ENCODE measurements at places on chromosomes 3 and 15.

GRCh38 chr15:76426941-76427340 is 90.4 kb downstream of the ISL2 start:
- no peak for DNase-seq

DNA sequence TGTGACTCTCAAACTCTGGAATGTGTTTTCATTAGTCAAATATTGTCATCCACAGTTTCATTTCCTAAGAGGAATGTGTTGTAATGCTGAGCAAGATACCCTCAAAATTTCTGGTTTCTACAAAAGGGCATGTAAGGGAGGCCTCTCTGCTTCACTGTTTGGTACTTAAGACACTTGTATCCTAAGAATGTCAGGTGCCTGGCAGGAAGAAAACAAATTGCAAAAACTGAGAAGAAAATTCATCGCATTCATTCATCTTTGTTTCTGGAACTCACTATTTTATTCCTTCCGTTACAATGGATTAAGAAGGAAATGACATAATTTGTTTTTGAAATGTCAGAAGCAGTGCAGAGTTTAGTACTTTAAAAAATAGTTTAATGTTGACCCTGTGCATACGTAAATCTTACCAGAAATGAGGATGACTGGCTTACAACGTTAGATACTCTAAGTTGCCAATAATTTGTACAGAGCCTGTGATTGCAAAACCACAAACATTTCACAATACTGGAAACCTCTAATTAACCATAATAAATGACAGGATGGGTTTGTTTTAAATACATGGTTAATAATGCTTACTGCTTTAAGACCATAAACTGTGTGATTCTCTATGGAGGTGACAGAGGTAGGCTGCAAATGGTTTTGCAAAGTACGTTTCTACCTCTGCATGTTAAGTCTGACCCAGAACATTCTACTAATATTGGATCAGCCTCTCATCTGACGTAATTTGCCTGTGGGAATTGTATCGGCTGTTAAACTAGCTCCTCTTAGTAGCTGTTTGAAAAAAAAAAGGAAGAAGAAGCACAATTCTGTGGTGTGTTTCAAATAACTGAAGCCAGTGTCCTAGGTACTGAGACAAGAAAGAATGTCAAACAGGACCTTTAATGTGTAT is 477.8 kb downstream of the RBMS3 start:
- DNase-seq, result no peak

- no peak for DNase-seq
Observed at GRCh38 chr15:85710340-85710842, 84.3 kb downstream of the KLHL25 start.

- DNase-seq, result no peak
Observed at GRCh38 chr3:23094890-23095462, 108.2 kb upstream of the UBE2E2 start.

GRCh38 chr3:134384963-134385362 is 10.7 kb upstream of the AMOTL2 start:
- no peak for DNase-seq

DNA sequence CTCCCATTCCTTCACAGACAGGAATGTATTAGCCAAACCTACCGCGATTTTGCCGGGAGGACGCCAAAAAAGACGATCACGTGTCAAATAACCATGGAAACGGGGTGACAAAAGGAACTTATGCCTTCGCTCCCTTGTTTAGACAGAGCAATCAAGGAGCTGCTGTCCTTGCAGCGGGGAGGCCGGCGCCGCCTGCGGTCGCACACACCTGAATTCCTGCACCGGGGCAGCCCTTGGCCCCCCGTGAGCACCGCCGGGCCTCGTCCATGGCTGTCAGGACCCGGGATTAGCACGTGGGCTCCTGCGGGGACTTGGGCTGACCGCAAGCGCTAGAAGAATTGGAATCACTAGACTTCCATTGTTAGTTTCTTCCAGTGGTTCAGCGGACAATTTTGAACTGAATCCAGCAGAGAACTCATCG is 193.1 kb downstream of the SHQ1 start:
- DNase-seq, result no peak

DNA sequence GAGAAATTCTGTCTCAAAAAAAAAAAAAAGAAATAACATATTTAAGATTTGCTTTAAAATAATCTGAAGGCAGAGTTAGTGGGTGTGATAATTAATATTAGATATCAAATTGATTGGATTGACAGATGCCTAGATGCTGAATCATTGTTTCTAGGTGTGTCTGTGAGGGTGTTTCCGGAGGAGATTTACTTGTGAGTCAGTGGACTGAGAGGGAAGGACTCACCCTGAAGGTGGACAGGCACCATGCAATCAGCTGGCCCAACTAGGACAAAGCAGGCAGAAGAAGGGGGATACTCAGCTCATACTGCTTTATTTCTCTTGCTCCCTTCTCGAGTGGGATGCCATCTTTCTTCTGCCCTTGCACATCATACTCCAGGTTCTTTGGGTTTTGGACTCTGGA is 16.7 kb upstream of the RPL24 start:
- no peak for DNase-seq

- no peak for DNase-seq
Observed at GRCh38 chr15:92714077-92714476, 58.5 kb upstream of the FAM174B start.

DNA sequence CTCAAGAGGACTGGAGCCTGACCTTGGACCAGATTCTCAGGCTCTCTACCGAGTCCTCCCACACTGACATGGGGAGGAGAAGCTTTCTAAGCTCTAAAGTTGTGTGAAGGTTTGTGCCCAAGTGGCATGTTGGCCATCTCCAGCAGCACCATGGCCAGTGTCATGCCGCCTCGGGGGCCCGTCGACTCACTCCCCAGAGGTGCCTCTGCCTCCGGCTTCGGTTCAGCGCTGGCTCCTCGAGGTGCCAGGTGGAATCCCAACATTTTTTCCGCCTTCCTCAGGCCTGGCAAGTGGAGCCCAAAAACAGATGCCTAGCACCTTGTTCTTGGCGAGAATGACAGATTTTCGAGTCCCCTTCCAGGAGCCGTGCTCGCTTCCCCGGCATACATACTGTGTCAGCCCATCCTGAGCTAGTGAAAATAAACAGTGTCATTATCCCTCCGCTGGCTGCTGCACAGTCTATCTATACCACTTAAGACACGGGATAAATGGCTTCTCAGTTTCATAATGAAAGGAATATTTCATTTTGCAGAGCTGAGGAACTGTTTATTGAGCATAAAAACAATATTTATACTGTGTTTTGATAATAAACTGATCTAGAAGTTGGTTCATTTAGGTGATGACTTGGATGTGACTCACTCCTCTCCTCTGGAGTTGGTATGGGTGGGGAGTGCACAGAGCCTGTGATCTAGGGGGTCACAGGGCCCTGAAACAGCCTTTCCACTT is 328.5 kb upstream of the TLE3 start:
- no peak for DNase-seq

DNA sequence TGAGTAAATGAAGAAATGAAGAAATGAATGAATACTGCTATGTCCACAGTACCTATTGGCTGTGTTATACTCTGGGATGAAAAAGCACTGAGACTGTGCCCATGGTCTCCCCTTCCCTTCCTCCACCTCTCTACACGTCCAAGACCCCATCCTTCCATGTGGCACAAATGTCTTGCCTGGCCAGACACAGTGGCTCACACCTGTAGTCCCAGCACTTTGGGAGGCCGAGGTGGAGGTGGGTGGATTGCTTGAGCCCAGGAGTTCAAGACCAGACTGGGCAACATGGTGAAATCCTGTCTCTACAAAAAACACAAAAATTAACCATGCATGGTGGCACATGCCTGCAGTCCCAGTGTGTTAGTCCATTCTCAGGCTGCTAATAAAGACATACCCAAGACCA is 200.1 kb downstream of the FAM43A start:
- no peak for DNase-seq

DNA sequence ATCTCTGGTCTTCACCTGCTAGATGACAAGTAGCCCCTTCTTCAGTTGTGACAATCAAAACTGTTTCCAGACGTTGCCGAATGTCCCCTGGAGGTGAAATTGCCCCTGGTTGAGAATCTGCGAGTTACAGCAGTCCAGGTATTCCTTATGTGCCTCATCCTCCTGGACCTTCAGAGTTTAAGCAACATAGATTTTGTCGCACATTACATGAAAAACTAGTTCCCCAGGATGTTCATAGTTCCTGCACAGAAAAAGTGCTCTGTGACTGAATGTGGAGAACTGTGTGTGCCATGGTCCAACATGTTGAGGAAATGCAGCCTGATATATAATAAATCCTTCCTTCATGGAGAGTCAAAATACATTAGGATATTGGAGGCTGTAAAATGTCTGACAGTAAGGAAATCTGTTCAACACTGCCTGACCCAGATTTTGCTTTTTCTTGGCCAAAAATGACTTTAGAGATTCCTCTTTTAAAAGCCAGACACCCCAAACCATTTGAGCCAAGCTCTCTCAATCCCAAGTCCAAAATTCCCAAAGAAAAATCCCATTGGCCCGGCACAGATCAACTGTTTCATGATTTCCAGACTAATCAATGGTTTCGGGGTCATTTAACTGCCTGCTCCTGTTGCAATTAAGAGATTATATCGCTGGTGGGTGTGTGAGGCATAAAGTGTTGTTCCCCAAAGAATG is 20.4 kb upstream of the SHC4 start:
- no peak for DNase-seq

DNA sequence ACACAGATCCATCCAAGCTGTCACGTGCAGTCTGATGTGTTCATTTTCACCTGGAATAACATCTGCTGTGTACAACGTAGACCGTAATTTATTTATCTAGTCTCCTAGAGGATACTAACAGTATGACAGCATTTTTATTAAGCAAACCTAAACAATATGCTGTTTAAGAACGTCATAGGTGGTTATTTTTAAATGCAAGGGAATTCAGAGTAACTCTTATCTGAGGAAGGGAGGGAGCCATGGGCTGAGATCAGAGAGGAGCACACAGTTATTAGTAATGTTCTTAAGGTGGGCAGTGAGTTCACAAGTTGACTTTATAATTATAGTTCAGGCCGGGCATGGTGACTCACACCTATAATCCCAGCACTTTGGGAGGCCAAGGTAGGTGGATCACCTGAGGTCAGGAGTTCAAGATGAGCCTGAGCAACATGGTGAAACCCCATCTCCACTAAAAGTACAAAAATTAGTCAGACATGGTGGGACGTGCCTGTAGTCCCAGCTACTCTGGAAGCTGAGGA is 193.6 kb downstream of the UACA start:
- no peak for DNase-seq

DNA sequence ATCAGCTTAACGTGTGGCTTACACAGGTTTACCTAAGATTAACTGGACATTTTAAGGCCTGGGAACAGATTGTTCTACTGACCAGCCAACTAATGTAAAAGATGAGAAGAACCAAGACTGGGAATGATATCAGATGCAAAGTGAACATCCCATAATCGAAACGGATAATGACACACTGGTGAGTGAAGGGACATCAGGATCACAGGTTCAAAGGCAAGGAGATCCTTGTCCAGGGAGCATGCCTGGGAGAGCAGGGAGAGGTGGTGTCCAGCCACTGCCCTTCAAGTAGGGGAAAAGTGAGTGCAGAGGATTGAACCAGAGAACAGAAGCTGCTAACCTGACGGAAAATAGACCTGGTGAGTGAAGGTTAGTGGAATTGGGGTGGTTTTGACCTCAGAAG is 228.8 kb downstream of the RORA start:
- DNase-seq, result no peak

- no peak for DNase-seq
Observed at GRCh38 chr15:68379058-68379758, 52.8 kb downstream of the ITGA11 start.

DNA sequence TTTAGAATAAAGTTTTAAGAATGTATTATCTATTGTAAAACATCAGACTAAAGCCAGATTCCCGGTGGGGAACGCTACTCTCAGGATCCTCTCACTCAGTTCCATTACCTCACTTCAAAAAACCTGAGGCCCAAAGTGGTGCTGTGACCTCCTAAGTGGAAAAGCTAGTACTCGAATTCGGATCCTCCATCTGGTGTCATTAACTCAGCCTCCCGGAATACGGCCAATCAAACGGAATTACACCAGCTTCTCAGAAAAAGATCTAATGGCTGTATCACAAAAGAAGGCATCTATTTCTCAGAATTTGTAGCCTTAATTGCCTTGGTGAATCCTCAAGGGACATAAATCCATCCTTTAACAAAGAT is 627 bp downstream of the ACAD11 start:
- DNase-seq, result no peak

GRCh38 chr3:16288664-16289063 is 23.7 kb downstream of the OXNAD1 start:
- DNase-seq, result no peak

DNA sequence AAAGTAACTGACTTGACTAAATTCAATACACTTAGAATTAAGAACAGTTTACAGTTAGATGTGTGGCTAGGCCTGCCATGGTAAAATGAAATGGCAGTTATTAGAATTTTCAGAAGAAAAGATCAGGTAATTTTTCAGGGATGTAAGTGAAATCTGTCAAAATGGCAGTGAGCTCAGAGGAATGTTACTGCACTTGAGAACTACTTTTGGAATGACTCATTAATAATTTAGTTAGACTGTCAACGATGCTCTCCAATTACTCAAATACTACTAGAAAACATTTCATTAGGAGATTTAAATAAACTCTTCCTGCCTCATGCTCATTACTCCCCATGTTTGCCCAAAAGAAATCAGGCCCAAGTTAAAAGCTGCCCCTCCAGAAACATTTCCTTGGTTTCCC is 84.4 kb downstream of the RFTN1 start:
- DNase-seq, result no peak

GRCh38 chr15:78993931-78994530 is 49.2 kb upstream of the CTSH start:
- DNase-seq, result no peak

DNA sequence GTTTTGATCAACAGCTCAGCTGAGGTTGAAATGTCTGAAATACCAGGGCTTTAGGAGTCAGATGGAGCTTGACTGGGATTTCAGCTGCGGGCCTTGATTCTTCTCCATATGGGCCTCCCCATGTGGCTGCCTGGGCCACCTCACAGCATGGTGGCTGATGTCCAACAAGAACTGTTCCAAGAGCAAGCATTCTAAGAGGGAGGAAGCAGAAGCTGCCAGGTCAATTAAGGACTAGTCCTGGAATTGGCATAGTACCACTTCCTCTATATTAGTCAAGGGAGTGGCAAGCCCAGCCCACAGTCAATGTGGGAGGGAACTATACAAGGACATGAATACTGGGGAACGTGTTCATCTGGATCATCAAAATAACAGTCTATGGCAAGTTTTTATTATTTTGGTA is 181.7 kb upstream of the ANKRD28 start:
- DNase-seq, result no peak

- DNase-seq, result no peak
Observed at GRCh38 chr3:111862415-111862814, 3.4 kb downstream of the PHLDB2 start.

Data from thymus (tissue), 14 donors.